ENCODE measurements at places on chromosomes 2 and 18.

GRCh38 chr2:42028571-42029148 lies 19.2 kb upstream of the PKDCC start:
- DNase-seq = no peak

GRCh38 chr2:171958475-171958874 lies 36.2 kb downstream of the HAT1 start:
- no peak for DNase-seq

- no peak for DNase-seq
Measured at GRCh38 chr18:23066060-23066459, 69.2 kb upstream of the CABLES1 start.

- no peak for DNase-seq
Measured at GRCh38 chr18:39366656-39367055, 1801.1 kb upstream of the CELF4 start.

- DNase-seq = no peak
Measured at GRCh38 chr18:4758980-4759379, 303.9 kb upstream of the DLGAP1 start.

- DNase-seq = no peak
Measured at GRCh38 chr18:70072678-70073077, 125.0 kb upstream of the CD226 start.

DNA sequence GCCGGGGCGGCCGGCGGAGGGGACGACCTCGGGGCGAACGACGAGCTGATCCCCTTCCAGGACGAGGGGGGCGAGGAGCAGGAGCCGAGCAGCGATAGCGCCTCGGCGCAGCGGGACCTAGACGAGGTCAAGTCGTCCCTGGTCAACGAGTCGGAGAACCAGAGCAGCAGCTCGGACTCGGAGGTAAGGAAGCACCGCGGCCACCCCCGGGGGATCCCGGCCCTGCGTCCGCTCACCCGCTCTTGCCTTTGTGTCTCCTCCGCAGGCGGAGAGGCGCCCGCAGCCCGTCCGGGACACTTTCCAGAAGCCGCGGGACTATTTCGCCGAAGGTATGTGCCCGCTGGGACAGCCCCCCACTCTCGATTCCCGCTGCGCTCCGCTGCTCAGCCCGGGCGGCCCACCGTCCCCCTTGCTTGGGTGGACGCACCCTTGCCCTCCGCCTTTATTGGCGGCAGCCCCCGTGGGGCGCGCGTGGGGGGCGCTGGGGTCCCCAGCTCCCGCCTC lies 611 bp downstream of the TCF7L1 start:
- DNase-seq = no peak

- DNase-seq = no peak
Measured at GRCh38 chr2:221289389-221289788, 282.7 kb downstream of the EPHA4 start.

DNA sequence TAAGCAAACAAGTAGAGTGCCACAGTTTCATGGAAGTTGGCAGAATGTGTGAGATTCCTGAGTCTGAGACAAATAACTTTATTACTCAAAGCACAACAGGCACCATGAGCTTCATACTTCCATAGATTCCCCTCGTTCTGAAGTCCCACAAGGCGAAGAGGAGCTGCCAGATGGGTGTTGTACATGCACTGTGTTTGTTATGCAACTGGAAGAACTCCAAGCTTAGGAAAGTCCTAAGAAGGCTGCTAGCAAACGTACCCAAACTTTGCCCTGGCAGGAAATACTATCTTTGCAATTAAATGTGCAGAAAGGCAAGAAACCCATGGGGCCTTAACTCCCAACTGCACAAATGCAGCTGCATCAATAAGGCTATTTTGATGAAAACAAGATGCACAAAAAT lies 1.6 kb upstream of the GCA start:
- DNase-seq = no peak

- no peak for DNase-seq
Measured at GRCh38 chr18:3279201-3280185, 17.6 kb downstream of the MYL12B start.

GRCh38 chr2:22281033-22281432 lies 1103.9 kb upstream of the KLHL29 start:
- no peak for DNase-seq

- no peak for DNase-seq
Measured at GRCh38 chr2:16625201-16625729, 40.4 kb downstream of the CYRIA start.

GRCh38 chr2:227616631-227617030 lies 667 bp upstream of the SCYGR4 start:
- no peak for DNase-seq

GRCh38 chr2:227295806-227296205 lies 29.2 kb upstream of the MFF start:
- DNase-seq = no peak

DNA sequence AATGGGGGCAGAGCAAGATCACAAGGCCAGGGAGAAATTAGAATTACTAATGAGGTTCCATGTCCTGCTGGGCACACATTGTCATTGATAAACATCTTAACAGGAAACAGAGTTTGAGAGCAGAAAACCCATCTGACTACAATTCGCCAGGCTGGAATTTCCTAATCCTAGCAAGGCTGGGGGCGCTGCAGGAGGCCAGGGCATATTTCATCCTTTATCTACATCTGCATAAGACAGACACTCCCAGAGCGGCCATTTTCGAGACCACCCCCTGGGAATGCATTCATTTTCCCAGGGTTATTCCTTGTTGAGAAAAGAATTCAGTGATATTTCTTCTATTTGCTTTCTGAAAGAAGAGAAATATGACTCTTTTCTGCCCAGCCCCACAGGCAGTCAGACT lies 152.7 kb downstream of the SUCLG1 start:
- no peak for DNase-seq

DNA sequence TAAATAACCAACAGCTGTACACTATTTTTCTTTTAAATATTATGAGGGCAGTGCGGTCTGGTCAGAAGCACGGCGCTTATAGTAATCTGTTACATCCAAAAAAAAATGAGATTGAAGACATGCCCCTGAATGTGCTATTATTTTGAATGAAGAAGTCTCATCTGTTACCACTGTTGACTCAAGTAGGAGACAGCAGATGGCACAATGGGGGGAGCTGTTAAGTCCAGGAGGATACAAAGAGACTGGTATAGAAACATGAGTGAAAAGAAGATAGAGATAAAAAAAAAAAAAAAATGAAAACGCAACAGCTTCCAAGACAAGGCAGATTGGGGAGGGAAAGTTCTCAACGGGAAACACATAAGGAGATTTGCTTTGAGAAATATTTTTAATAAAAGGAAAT lies 425.5 kb upstream of the PKDCC start:
- no peak for DNase-seq
